ENCODE measurements at places on chromosomes 7 and 10.

- DNase-seq: no peak
Measured at GRCh38 chr10:28769091-28769604, 91.8 kb downstream of the BAMBI start.

DNA sequence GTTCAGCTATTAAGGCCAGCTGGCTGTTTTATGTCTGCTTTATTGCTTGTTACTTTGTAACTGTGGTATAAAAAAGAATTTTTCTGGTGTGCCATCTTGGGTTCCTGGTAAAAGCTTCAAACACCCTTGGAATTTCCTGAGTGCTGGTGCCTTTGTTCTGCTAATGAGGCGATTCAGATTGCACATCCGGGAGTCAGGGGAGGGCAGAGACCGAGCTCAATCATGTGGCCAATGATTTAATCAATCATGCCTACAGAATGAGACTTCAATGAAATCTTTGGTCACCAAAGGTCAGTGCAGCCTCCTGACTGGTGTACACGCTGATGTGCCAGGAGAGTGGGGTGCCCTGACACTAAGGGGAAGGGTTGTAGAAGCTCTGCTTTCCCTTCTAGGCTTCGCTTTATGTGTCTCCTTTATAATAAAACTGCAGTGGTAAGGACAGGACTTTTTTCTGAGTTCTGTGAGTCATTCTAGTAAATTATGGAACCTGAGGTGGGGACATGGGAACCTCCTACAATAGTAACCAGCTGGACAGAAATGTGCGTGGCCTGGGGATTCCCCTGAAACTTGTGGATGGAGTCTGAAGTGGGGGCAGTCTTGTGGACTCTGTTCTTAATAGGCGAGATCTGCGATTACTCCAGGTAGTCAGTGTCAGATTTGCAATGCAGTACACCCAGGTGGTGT lies 69.4 kb upstream of the OGDHL start:
- DNase-seq: no peak

- DNase-seq: no peak
Measured at GRCh38 chr10:97393034-97393573, 8.0 kb downstream of the RRP12 start.

GRCh38 chr10:97596101-97597082 lies 6.9 kb downstream of the C10orf62 start:
- DNase-seq: no peak

DNA sequence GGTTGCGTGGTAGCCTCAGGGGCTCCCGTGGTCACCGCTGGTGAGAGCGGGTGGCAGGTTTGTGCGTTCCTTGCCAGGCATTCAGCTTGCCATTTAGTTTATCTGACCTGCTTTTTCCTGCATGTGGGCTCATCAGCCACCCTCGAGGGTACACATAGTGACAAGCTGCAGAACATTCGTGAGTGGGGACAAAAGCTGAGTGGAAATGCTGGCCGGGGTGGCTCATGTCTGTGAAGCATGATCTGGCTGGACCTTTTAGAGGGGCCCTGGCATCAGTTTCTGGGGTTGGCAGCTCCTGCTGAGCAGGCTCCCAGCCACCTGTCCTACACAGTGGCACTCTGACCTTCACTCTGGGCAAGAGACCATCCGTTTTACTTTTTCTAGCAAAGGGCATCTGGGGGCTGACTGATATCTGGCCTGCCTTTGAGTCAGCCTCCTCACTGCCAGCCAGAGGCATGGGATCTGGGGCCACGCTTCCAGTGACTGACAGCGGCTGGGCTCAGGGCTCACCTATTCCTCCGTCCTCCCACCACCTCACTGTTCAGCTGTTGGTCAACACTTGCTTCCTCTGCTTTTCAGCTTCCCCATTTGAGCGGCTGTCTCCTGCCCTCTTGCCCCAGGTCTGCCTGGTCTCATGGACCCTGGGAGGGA lies 75.0 kb downstream of the LANCL2 start:
- DNase-seq: no peak

Measured in activated naive CD8-positive, alpha-beta T cell treated with anti-CD3 and anti-CD28 coated beads for 36 hours (primary cell).